NCI-H2171 (cell line): ENCODE measurements at places on chromosomes 2 and 18.

DNA sequence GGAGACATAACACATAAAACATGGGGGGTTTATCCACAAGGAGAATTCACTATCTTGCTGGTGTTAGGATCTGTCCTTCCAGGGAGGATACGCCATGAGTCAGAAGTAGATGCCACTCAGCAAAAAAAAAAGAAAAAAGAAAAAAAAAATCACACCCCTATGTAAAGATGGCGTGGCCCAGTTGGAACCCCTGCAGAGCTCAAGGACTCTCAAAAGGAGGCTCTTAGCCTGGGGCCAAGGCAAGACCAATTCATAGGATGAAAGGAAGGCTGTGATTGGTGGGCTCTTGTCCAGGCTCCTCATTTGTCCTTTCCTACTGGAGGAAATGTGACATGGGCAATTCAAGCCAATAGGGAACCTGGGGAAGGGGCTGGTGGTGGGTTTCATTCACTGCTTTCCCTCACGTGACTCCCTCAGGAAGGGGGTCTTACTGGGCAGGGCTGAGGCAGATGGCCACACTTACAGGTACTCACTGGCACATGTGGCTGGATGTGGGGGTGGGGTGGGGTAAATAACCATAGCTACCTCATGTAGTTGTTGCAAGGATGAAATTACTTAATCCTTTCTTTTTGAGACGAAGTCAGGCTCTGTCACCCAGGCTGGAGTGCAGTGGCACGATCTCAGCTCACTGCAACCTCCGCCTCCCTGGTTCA lies 38.7 kb upstream of the HAAO start:
- no peak for DNase-seq

GRCh38 chr2:175323162-175323561 lies 141.7 kb upstream of the ATP5MC3 start:
- DNase-seq: no peak

GRCh38 chr2:86251840-86252266 lies 52.6 kb downstream of the MRPL35 start:
- DNase-seq: no peak

- no peak for DNase-seq
Measured at GRCh38 chr2:44104855-44105271, 63.8 kb upstream of the PPM1B start.

- no peak for DNase-seq
Measured at GRCh38 chr18:22428672-22429071, 11.0 kb upstream of the CTAGE1 start.

- no peak for DNase-seq
Measured at GRCh38 chr2:75099521-75099922, 99.8 kb downstream of the TACR1 start.

- no peak for DNase-seq
Measured at GRCh38 chr2:153133716-153134115, 344.8 kb downstream of the RPRM start.

DNA sequence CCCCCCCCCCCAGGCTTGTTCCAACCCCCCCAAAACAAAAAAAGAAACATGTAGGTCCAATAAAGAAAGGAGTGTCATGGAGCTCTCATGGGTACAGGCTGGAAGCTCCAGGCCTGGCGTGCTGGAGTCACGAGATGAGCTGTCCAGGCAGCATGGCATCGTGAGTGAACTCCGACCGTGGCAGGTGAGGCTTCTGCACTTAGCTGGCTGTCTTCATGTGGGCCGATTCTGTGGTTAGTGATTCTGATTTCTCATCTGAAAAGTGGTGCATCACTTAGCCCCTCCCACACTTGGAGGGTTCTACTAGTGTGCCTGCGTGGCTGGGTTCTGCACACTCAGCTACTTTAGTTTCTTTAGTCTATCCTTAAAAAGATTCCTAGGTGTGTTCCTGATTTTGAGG lies 126.4 kb upstream of the MGAT5 start:
- no peak for DNase-seq

DNA sequence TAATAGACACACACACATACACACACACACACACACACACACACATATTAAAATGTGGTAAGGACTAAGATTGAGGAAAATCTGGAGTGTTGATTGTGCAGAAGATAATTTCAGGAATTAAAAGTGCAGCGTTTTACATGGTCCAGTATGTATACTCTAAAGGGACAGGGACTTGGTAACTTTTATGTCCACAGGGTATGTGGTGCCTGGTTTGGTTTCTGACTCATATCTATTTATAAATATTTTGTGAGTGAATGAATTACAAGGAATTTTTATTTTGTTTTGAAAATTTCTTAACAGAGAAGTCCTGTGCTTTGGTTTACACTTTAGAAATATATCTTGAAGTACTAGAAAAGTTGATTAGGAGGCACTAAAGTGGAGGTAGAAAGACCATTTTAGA lies 287.7 kb upstream of the NXPH2 start:
- DNase-seq: no peak

DNA sequence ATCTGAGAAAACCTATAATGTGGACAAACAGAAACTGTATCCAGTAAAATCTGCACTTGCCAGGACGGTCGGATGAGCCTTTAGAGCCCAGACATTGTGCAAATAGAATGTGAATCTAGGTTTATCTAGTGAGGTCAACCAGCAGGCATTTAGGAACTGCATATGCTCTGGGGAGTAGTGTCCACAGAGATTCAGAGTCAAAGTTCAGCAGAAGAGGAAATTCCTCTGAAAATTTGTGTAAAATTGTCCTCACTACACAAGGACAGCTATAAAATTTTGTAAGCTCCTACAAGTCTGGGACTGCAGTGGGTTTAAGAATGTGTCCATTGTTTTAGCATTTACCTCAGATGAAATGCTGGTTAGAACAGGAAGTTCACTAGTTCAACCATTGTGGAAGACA lies 9.8 kb upstream of the NDUFV2 start:
- DNase-seq: no peak

DNA sequence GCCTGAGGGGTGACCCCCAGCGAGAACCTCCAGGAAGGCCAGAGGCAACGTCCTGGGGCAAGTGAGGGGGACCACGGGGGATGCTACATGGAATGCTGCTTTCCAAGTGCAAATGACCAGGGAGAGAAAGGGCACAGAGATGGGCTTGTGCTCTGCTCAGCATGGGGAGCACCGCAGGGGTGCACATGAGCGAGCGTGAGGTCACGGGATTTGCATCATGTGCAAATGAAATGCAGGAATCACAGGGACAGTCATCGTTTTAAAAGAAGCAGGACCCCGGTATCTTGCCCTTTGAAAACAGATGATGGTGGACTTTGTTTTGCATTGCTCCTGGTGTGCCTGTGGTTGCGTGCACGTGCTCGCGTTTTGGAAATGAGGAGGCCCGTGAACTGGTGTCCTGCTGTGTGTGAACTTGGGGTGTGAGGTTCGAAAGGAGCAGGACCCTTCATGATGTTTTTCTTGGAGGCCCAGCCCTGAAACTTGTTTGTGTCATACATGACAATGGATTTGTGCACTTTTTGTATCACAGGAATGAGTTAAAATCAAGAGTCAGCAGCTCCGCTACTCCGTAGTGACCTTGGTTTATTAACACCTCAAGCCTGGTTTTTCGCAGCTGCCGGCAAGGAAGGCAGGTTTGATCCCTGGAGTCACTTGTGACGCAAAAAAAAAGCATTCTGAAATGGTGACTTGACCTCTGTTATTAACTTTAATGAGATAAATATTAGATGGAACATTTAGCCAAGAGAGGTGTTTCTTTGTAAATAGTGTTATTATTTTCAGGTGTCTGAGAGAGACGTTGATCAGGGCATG lies 234.5 kb downstream of the LDLRAD4 start:
- DNase-seq: no peak

DNA sequence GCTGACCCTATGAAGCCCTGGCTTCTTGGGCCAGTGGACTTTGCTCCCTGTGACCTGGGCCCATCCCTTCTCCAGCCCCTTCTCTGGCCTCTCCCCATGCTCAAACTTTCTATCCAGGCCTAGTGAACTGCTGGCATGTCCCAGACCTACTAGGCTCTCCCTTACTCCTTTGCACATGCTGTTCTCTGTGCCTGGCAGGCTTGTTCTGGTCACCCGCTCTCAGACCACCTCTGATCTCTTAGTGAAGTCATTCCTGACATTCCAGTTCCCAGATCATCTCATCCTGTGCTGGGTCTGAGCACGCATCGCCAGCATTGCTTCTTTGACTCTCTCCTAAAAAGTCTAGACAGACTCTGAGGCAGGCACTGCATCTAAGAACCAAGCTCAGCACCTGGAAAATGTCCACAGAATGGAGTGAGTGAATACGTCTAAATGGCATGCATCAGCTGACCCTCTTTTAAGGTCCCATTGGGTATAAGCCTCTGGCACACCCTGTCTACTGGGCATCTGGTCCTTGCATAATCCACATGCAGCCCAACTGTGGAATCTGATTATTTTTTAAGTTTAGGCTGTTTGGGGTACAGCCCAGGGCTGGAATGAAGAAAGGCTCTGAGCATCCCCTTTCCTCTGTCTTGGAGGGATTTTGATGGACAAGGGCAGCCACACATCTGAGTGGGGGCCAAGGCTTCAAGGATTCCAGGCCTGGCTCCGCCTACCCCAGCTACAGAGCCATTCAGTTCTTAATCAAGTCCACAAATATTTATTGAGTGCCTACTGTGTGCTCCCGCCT lies 130.6 kb upstream of the HAAO start:
- DNase-seq: no peak

DNA sequence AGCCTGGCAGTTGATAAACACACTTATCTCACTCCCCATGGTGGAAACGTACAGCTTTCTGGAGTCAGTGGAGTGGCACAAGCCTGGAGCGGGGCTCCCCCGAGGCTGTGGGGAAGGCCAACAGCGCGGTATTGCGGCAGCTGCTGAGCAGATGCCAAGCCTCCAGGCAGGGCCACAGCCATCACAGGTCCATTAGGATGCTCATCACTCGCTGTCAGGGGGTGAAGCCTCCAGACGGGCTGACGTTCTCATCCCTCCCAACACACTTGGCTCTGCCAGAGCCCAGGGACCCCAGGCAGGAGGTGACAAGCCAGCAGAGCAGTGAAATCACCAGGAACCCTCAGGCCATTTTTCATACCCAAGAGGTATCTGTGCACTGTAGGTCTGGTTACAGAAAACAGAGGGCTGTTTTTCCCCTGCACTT lies 529.2 kb upstream of the KLHL29 start:
- peak; percentile 73 for DNase-seq

- DNase-seq: no peak
Measured at GRCh38 chr2:150528861-150529801, 41.7 kb upstream of the RND3 start.

- no peak for DNase-seq
Measured at GRCh38 chr18:6878556-6879297, 149.2 kb downstream of the ARHGAP28 start.

- DNase-seq: no peak
Measured at GRCh38 chr2:105328281-105329196, 996 bp downstream of the TGFBRAP1 start.

DNA sequence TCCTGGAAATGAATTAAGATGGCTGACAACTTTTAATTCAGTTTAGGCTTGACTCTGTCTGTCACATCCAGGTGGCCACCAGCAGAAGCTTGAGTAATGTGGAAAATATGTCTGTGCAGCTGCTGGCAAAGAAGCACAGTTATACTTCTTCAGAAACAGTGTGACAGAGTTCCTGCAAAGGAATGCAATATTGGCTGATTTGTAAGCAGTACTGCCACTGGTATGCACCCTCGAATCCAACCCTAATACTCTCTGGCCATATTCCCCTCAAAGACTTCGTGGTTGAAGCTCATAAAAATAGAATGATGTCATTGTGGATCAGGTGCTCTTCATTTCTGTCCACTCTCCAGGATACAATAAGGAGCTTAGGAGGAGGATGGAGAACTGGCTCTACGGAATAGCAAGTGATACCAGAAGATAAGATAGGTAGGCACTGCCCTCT lies 86.2 kb downstream of the METTL8 start:
- no peak for DNase-seq

DNA sequence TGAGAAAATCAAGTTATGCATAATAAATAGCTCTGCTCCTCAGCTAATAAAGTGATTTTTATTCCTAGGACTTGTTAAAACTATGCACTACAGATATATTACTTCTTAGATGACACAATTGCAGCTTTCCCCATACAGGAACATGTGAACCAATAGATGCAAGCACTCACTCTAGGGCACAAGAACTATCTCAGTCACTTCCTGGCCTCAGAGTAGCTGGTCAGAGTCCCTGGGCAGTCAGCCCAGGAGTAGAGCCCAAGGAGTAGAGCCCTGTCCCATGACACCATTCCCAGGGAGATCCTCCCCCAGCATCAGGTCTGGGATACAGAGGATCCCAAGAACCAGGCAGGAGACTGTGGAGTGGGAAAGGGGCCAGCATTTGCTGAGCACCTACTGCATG lies 2.7 kb downstream of the TNS1 start:
- no peak for DNase-seq

DNA sequence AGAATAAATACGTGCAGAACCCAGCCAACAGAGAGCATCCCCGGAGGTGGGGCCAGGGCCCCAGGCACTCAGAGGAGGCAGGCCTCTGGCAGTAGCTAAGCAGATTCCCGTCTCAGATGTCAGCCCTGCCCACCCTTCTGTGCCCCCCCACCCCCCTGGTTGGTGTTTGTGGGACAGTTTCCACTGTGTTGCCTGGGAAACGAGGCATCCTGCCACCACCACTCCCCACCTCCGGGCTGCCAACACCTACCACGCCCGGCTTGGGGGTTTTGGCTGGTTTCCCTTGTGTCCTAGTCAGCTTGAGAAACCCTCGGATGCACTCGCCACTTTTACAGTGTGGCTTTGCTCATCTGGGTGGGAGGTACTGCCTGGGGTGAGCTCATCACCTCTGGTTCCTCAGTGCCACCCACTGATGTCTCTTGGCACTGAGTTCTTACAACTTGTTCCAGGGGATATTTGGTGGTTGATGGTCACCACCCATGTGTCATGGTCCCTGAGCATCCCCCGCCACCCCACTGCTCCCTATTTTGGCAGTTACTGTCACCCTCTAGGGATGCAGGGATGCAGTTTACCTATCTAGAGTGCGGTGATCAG lies 72.4 kb upstream of the YWHAQ start:
- peak; percentile 77 for DNase-seq

DNA sequence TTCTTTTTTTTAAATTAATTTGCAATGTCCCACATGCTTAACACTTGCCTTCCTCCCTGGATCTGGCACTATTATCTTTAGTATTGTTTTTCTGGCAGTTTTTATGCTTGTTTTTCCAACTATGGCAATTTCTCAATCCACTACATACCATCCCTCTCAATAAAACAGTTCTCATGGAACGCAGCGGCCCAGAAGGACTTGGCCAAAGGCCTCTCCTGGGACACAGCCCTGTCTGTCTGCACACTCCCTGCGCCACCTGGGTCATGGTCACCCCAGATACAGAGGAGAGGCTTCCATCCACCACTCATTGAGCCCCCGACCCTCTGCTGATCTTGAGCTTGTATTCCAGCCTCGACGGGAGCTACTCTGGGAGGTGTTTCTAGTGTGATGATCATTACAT lies 91.2 kb downstream of the TWIST2 start:
- no peak for DNase-seq

GRCh38 chr2:40554665-40555294 lies 102.9 kb upstream of the SLC8A1 start:
- peak; percentile 1 for DNase-seq

- no peak for DNase-seq
Measured at GRCh38 chr2:10572701-10573100, 117.1 kb downstream of the NOL10 start.

GRCh38 chr2:50743471-50743870 lies 288.5 kb downstream of the NRXN1 start:
- no peak for DNase-seq

- no peak for DNase-seq
Measured at GRCh38 chr2:148554459-148555247, 89.9 kb upstream of the EPC2 start.
